ENCODE measurements at places on chromosomes 3 and 15.

DNA sequence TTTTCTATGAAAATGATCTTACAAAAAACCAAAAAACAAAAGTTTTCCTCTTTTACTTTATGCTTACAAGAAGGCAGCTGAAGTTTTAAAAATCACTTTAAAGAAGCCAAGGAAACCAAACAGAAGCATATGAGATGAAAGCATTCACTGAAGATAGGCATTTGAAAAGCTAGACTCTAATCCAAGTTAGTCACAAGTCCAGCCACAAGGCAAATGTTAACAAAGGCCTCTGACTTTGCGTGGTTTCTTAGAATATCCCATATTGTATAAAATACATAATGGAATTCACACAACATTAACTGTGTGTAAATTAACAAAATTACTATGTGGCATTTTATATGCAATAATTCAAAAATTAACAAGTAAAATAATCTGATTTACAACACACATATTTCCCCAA is 17.7 kb downstream of the MRPL3 start:
- DNase-seq: no peak

DNA sequence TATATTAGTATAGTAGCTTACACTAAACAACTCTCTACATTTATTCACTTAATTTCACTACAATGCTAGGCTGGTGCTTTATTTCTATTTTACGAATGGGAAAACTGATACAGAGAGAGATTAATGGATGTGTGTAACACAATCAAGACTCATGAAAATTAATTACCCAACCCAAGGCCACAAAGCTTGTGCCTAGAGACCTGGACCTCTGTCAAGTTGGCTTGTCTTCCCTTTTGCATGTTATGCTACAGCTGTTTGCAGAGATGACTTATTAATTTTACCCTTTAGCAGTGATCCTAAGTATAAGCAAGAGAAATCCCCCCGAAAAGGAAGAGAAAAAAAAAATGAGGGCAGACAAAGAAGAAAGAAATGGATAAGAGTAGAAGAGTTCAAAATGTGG is 162.5 kb downstream of the C3orf38 start:
- no peak for DNase-seq

DNA sequence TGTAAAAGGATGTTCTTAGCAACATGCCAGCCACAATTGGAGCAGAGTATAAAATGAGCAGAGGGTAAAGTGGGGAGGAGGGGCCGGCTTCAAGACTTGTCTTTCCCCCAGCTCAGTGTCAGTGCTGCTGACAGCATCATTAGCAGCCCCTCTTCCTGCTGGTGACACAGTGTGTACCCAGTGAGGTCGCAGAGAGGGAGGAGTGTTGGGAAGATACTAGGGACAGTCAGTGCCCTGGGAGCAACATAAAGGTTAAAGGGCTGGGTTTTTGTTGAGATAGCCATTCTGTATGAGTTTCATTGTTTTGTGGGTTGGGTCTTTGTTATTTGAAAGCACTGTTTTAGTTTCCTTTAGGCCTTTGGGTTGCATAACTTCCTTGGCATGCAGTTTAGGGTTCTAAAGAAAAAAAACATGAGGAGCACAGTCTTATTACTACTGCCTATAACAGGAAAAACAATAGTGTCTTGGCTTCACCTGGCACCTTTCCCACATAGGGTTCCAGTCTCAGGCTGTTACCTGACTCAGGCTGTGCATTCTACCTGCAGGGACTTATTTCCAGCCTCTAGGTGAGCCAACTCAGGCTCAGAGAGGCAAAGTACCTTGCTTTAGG is 94.1 kb upstream of the SKOR1 start:
- no peak for DNase-seq

- DNase-seq: no peak
Measured at GRCh38 chr15:46855388-46855787, 861.9 kb upstream of the SEMA6D start.

GRCh38 chr3:62888180-62888579 is 13.0 kb upstream of the CADPS start:
- peak; percentile 16 for DNase-seq

DNA sequence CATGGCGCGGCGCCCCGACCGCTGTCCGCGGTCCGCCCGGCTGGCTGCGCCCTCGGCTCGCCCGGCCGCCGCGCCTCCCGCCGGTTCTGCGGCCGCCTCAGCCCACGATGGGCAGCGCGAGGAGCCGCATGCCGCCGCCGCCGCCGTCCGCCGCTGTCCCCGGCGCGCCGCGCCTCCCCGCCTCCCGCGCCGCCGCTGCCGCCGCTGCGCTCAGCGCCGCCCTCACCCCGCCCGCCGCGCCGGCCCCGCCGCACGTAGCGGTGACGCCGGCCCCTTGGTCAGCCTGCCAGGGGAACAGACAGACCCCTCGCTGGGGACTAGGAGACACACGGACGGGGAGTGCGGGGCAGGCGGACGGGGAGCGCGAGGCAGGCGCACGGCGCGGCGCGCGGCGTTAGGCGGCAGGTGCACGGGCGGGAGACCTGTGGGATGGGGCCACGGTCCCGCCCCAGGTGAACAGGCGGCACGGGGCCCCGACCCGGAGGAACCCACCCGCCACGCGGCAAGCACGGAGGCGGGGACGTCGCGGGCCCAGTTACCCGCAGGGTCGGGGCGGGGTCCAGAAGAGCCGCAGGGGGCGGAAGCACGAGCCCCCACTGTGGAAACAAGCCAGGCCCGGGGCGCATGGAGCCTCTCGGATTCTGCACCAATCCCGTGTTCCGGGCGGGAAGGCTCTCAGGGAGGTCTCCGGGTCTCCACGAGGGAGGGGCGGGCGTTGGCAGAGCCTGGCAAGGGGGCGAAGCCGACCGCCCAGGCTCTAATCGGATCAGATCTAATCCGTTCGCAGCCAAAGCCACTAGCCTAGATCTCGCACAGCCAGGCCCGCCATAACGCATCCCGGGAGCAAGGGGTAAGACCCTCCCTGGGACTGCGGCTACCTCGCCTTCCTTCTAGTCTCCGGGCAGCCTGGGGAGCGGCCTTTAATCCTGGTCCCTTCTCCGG is at the start of gene CSPG5:
Gene CSPG5, minus strand, starts transcription at position 175 of the 942 bp plus-strand sequence. Its CDS starts 172 bp downstream, at position 3.
- peak; percentile 63 for DNase-seq

DNA sequence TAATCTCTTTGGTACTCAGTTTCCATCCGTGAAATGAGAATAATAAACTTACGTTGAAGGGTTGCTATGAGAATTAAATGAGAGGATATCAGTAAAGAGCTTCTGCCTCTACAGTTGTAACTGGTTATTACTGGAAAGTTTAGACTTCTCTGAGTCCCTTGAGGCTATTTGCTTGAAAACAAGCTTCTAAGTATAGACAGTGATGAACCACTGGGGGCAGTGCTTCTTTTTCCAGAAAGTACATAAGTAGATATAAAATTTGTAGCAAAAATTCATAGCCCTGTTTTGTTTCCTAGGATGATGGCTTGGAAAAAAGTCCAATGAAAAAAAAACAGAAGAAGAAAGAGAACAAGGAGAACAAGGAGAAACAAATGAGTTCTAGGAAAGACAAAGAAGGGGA is 87.1 kb downstream of the RGMA start:
- no peak for DNase-seq

DNA sequence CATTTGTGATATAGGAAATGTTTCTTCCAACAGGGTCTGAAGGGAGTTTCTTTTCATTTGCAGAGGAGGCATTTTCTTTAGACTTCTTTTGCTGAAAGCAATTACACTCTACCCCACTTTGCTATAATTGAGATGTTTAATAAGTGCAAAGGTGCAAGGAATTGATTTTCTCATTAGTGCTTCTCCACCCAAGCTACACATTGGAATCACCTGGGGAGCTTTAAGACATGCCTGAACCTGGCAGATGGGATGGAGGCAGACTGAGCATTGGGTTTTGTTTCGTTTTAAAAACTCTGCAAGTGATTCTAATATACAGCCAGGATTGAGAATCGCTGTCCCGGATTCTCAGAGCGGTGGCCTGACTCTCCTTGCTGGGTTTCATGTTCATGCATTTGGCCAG is 52.1 kb downstream of the MYZAP start:
- no peak for DNase-seq

- DNase-seq: no peak
Measured at GRCh38 chr15:29859973-29860715, 37.9 kb upstream of the TJP1 start.

DNA sequence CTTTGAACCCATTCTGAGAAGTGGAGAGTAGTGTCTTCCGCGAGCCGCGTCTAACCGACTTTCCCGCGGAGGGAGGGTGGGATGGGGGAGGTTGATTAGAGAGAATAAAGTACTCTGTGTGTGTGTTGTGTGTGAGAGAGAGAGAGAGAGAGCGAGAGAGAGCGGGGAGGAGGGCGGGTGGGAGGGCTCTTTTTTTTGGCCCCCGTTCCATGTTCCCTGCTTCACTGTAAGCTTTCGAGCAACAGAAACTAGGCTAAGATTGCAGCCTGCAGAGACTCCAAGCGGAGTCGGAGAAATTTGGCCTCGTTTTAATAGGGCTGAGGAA is 1.6 kb upstream of the MEIS2 start:
- no peak for DNase-seq

DNA sequence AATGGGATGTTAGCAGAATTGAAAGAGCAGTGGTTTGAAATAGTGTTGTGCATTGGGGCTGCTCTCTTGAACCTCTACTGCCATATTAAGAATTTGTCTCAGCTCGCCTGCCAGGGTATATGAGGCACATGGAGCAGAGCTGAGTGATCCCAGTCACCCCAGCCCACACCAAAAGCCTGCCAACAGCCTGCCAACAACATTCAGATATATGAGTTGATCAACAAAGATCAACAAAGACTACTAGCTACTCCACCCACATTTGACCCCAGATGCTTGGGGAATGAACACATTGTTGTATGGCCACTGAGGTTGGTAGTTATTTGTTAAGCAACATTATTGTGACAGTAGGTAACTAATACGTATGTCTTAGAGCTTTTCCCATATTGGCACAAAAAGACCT is 570.9 kb upstream of the IL12A start:
- DNase-seq: no peak

Measured in glutamatergic neuron (in vitro differentiated cells).